ENCODE measurements at places on chromosomes 11 and 22.

DNA sequence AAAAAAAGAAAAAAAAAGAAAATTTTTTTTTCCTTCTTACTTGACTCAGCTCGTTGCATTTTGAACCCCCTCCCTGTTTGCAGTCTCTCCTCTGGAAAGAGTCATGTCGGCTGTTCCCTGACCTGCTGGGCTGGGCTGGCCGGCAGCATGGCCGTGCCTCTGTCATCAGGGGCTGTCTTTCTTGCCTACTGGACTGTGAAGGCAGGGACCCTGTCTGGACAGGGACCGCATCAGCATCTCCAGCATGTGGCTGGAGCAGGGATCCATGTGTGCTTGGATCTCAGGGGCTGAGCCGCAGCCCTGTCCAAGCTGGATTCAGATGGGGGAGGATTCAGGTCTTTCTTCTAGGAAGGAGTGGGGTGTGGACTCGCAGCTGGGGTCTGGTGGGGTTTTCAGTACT is 15.5 kb downstream of the FBLN1 start:
- DNase-seq = no peak

DNA sequence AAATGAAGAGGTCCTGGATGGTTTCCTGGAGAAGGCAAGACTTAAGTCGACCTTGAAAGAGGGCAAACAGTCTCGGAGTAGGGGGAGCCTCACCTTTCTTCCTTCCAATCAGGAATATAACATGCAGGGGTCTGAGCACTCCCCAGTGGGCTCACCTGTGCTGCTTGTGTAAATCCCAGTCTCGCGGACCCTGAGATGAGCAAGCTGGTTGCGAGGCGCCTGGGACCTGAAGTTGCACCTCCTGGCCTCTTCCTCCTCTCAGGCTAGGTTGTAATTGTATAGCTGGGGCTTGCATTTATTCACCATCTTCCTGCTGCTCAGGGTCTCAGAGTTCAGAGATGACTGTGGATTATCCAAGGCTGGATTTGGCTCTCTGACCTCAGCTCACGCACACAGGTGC is 7.5 kb upstream of the WBP2NL start:
- no peak for DNase-seq

GRCh38 chr11:125728969-125729368 is 17.1 kb upstream of the PATE1 start:
- no peak for DNase-seq

- DNase-seq = no peak
Observed at GRCh38 chr22:42676059-42676607, 26.9 kb upstream of the CYB5R3 start.

GRCh38 chr22:38311323-38311620 is 6.0 kb downstream of the CSNK1E start:
- DNase-seq = no peak

GRCh38 chr11:93845181-93846092 is 5.0 kb downstream of the VSTM5 start:
- no peak for DNase-seq

- DNase-seq = no peak
Observed at GRCh38 chr11:68837583-68838571, 3.8 kb downstream of the CPT1A start.

DNA sequence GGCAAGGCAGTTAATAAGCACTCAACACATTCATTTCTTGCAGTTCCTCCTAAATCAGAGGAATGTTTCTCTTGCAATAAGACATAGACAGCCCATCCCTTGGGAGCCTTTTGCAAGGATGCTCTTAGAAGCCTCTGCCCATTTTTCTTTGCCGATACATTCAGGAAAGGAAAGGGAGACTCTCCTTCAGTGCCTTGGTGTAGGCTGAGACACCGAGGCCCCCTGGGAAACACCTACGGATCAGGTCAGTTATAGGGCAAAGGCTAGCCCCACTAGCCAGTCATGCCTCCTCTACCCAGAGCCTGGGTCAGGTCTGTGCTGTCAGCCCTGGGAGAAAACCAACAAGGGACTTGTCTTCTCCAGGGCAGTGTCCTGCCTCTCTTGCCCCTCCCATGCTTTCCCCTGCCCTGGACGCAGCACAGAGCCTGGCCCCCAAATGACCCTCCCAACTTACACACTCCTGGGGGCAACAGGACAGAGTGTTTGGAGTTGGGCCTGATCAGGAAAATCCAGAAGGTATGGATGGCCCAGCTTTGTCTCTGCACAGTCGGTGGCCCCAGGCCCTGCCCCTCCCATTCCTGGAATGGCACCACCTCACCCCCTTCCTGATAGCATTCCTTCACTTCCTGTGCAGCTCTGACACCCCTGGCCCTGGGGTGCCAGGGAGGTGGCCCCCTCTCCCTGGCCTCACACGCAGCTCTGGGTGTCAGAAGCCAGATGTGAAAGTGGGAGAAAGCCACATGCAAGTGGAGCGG is 18.3 kb downstream of the ANKK1 start:
- no peak for DNase-seq

GRCh38 chr11:30545507-30545906 is 40.6 kb downstream of the MPPED2 start:
- DNase-seq = no peak

DNA sequence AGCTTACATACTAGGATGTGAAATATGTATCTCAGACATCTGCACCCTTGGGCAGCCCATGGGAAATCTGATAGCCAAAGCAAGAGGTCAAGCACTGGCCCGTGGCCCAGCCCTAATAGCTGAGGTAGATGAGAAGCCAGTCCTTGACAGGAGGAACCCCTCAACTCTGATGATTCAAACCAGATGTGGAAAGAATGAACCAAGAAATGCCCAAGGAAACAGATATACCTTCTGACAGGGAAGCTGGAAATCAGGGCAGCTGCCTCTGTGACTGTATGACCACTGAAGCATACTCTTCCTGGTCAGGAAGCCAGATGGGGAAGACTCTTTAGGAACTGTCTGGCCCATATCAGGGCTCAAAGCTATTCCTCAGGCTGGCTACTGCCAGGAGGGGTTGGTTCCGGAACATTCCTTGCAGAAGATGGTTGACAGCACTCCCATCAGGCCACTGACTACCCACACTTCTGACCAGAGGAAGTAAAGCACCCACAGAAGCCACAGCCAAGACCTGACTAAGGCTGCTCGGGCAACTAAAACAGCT is 124.2 kb downstream of the SWAP70 start:
- no peak for DNase-seq

DNA sequence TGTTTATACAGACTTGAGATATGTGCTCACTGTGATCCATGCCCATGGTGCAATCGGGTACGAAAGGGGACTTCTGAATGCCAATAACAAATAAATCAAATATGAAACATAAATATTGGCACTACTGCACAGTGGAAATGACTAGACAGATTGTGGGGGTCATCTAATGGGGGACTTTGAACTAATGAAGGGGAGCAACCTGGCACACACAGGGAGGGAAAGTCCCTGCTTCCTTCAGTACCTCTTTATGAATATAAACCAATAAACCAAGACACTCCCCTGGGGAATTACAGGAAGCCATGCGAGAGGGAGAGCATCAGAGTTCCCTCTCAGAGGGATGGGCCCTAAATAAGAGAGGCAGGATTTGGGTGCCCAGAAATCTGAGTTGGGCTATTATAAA is 21.1 kb downstream of the MIF start:
- DNase-seq = no peak

DNA sequence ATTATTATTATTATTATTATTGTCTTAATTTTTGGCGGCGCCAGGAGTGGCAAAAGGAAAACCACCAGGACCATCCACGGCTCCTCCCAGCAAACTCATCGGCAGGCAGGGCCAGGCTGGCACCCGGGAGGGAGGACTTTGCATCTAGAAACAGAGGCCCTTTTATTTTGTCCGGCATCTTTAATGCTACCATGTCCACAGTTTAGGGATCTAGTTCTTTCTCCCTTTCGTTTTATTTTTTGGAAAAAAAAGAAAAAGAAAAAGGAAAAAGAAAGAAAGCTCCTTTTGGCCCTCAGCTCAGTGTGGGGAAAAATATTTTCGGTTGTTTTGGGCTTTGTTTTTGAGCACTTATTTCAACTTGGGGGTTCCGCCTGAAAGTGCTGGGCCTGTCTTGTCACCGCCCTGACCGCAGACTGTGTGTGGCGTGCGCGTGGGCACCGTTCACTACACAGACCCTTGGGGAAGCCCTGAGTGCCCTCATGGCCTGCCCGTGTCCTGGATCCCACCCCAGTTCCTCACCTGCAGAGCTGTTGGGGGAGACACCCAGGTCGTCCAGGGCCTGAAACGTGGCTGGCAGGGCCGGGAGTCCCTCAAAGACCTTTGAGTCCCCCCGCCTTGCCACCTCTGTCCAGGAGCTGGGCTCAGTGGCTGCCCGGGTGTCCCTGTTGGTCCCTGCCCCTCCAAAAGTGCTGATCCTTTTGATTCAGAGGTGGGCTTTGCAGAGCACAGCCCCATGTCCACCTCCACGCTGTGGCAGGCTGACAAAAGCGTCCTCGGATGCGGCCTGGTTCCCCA is 69.1 kb upstream of the PPARA start:
- DNase-seq = no peak

- no peak for DNase-seq
Observed at GRCh38 chr11:88415495-88415894, 78.0 kb upstream of the CTSC start.

DNA sequence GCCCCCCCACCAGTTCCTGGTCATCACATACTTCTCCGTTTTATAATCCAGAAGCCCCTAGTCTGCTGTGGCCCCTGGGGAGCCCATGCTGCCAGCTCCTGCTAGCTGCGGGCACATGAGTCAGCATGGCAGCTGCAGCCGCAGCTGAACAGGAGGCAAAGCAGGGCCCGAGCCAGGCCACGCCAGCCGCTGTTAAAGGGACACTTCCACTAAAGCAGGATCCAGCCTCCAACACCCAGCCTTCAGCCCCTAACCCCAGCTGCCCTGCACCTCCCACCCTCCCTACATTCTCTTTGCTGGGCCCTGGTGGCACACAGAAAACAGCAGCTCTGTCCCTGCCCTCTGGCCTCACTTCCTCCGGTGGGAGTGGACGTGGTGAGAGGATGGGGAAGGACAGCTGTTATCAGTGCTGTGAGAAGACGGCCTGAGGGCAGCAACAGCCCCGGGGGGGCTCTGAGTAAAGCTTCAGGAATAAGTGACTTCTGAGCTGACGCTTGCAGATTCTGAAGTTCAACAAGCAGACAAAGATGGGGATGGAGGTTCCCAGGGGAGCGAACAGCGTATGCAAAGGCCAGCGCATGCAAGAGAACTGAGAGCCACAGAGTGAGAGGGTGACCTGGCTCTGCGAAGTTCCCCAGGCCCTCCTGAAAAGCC is 688 bp upstream of the LRRC74B start:
- DNase-seq = no peak

DNA sequence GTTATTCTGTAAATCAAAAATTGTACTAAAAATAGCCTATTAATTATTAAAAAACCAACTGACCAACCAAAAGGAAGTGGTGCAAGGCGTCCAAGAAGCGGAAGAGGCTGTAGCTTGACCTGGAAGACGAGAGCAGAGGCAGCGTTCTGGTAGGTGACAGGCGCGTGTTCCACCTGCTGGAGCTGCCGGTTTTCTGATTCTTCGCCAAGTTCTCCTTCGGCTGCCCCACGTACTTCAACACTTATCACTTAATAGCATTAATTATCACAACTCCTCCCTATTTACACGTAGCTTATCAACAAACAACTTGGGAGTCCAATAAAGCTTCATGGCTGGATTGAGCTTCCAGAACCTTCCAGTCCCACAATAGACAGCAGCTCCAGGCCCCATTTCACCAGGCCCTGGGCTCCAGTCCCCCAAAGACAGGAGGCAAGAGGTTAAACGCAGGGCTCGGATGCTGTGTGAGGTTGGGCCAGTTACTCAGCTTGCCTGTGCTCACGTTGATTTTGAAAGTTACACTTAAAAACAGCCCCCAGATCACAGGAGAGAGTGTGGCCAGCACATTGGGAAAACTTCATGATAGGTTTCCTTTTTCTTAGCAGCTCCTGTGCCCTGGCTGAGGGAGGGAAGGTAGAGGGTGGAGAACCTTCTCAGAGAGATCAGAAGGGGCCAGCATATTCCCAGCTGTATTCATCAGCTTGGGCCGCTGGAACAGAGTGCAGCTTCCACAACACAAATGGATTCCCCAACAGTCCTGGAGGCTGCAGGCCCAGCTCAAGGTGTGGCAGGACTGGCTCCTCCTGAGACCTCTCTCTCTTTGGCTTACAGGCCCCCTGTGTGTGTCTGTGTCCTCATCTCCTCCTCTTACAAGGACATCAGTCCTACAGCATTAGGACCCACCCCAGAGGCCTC is 54.2 kb upstream of the FGF3 start:
- DNase-seq = no peak

DNA sequence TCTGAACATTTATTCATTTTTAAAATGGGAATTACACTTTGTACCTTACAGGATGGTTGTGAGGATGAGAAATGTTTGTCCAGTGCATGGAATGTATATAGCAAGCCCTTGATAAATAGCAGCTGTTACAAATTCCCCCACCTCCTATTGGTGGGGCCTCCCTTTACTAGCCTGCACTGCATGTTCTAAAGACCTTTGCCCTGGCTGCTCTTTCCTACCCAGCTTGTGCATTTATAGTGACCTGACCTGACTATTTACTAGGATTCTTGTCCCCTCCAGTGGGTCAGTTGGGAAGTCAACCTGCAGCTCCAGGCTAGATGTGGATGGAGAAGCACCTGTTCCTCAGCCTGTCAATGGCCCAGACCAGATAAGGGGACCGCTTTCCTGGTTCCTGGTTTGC is 180.3 kb downstream of the HIPK3 start:
- DNase-seq = no peak

- DNase-seq = no peak
Observed at GRCh38 chr11:114362958-114363357, 37.4 kb downstream of the C11orf71 start.

- no peak for DNase-seq
Observed at GRCh38 chr11:132448334-132448995, 1078.0 kb downstream of the NTM start.

- DNase-seq = no peak
Observed at GRCh38 chr11:86129740-86130540, 61.1 kb upstream of the PICALM start.

- DNase-seq = no peak
Observed at GRCh38 chr11:60378354-60378753, at the start of gene MS4A7. MS4A7 (plus strand) TSS chr11:60378532; CDS start chr11:60383142, 4,610 bp downstream.

DNA sequence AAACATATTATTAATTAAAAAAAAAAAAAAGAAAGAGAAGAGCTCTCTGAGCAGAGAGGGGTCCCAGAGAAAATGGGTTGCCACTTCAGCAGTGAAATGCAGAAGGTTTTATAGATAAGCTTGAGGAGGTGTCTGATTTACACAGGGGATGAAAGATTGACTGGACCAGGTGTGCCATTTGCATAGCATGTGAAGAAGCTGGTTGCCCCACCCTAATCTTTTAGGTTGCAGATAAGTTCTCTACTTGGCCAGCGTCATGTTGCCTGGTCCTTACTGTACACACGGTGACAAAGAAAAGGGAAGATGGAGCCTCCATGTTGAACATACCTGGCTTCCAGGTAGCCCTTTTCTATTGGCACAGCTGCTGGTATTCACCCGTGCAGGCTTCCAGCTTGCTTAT is 41.4 kb downstream of the MS4A2 start:
- DNase-seq = no peak

DNA sequence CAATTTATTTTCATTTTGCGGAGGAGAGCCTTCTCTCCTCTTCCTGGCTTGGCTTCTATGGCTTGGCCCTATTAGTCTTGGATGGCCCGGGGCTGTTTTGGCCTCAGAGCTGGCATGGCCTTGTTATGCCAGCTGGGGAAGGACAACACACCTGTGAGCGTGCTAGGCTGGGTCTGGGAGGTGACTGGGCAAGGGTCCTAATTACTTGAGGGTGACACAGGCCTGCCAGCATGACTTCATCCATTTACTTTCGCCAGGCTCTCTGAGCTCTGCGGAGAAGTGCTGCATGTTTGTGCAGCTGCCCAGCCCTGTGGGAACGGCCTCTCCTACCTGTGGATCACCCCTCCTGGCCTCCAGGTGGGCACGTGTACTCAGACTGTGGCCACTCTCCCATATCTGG is 153.6 kb downstream of the SNX19 start:
- DNase-seq = no peak
